ENCODE measurements at places on chromosomes 6 and 20. TPM values are rescaled to one million over a fixed set of nuclear protein-coding genes. Genes with fewer than 3 reads are reported as not detected.

The ESR1 gene
- not detected for total RNA-seq

The TBXT gene
- total RNA-seq = not detected

The KIAA0408 gene
- 11.0 TPM for total RNA-seq

The SLC22A16 gene
- total RNA-seq = not detected

The MAP3K5 gene
- total RNA-seq = 12.9 TPM

The WASF1 gene
- total RNA-seq = 2.4 TPM

- no peak for DNase-seq
Observed at GRCh38 chr6:150634176-150634963, 34.7 kb downstream of the PLEKHG1 start.

- DNase-seq = no peak
Observed at GRCh38 chr6:1747531-1747930, 137.8 kb downstream of the FOXC1 start.

- DNase-seq = no peak
Observed at GRCh38 chr6:80276861-80277260, 170.4 kb downstream of the BCKDHB start.

- DNase-seq = no peak
Observed at GRCh38 chr6:106128981-106129781, 43.0 kb downstream of the PRDM1 start.

GRCh38 chr6:123745895-123746294 lies 57.8 kb upstream of the NKAIN2 start:
- DNase-seq = no peak

DNA sequence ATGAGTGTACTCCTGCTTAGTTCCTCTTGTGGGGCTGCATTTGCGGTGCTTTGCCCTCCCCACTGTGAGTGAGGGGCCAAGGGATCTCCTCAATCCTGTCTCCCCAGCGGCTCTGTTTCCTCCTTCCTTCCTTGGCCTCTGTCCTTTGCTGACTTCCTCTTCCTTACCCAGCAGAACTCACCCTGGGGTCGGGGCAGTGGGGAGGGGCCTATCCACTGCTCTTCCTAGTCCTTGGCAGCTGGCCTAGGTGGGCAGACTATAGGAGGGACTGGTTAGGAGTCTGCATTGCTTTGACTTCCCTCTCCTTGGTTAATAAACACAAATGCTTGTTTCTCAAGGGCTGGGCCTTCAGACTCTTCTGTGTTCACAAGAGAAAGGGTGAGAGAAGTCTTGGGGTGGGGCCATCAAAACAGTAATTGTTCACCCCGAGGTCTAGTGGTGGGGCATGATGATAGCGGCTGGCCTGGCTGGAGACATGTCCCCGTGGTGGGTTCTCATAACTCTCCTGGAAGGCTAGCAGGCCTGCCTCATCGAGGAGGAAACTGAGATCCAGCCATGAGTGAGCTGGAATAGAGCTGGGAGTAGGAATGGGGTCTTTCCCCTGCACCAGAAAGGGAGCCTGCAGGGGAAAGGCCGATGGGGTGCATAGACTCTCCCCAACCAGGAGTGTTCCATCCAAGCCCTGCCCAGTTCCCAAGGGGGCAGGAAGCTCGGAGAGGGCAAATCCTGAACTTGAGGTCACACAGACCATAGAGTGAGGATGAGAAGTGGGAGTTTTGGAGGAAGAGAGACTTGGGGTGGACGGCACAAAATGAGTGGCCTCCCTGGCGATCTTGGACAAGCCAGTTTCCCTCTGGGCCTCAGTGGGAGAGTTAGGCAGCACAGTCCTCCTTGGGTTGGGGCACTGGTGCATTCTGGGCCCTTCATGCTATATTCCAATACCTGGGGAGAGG lies 12.7 kb downstream of the FAM110A start:
- DNase-seq = no peak

DNA sequence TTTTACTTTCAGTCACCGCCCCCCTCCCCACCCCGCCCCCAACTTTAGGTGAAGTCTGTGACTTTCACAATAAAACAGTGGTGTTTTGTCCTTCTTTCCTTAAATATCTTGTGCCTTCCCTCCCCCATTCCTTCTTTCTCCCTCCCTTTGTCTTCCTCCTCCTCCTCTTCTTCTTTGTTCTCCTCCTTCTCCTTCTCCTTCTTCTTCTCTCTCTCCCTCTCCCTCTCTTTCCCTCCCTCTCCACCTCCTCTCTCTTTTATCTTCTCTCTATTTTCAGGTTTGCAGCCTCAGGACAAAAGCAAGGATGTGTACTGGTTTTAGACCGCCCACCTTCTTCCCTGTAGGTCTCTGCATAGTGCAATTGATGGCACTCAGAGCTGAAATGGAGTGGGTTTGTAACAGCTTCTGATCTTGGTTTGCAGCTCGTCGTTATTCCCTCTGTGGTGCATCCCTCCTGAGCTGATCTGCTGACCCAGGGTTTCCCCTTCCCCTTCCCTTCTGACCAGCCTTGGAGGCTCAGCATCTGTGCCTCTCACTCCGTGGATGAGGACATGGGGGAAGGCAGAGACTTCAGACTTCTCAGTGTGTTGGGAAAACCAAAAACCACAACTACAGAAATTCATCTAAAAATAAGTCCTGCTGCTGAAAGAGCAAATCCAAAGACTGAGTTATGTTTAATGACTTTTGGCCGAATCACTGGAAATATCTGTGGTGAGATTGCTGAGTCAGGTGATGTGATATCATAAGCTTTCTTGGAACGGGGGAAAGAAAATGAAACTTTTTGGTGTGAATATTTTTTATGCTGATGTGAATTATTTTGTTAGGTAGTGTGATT lies 6.9 kb downstream of the VGLL2 start:
- DNase-seq = no peak

DNA sequence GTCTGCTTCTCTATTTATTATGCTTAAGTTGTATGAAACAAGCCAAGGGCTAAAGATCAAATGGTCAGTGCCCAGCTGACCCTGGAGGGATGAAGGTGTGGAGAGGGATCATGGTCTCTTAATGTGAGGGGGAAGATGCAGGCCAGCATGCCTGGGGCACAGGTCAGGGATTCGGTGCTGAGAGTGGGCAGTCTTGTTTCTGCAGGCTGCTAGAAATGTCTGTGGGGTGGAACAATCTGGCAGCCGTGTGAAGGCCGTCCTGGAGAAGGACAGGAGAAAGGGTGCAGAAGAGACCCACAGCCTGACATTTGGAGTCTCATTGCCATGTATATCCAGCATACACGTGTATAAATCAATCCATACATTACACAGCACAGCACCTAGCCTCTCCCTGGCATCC lies 258.3 kb upstream of the MOCS1 start:
- no peak for DNase-seq

GRCh38 chr6:163717106-163717764 lies 302.7 kb downstream of the QKI start:
- no peak for DNase-seq

DNA sequence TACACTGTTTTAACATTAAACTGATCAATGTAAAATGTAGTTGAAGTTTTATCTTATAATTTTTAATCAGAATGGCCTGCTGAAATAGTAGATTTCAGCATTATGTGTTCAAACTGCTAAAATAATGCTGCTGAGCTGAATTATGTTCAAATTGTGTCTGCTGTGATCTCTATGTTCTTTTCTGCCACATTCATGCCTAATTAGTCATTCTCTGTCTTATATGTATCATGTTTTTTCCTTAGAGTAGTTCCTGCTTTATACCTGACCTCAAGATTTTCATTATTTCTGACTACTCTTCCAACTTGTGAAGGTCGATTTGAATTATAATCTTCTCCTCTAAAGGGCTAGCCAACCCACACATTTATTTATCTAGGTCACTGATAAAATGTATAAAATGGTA lies 476.7 kb upstream of the EPHA7 start:
- no peak for DNase-seq

DNA sequence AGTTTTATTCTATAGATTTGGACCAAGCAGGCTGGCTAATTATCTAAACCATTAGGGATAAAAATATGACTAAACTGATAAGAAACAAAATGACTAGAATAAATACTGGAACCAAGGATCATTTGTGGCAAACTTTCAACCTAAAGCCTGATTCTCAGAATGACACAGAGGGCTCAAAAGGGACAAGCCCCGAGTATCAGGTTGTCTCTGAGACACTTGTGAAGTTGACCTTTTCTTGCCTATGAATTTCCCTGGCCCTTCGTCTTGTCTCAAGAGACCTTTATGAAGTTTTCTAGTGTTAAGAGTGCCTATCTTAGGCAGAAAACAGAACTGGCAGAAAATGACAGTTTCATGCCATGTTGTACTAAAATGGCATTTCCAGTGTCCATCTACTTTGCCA lies 68.3 kb downstream of the IMPG1 start:
- no peak for DNase-seq

- no peak for DNase-seq
Observed at GRCh38 chr20:4979841-4980410, 21.4 kb downstream of the SLC23A2 start.

DNA sequence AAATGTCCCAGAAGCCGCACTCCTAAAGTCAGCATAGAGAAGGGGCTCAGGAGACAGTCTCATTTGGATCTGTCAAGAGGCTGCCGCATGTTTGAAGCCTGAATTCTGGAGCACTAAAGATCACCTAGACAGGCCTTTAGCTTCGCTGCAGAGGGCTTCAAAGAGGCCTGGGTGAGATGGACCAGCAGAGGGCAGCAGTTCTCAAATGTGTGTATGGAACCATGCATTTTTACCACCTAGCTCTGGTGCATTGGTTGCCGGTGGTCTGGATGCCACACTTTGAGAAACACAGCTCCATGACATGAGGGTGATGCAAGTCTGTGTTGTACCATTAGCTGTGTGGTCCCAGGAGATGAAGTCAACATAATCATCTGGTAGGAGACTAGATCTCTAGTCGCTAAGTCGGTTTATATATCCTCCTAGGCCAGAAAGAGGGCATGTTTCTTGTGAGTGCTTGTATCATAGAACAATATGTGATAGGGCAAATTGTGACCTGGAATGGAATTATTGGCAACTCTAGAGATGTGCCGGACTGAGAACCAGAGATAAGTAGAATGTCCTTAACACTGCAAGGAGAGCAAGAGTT lies 64.8 kb downstream of the KIAA0319 start:
- peak; percentile 83 for DNase-seq

DNA sequence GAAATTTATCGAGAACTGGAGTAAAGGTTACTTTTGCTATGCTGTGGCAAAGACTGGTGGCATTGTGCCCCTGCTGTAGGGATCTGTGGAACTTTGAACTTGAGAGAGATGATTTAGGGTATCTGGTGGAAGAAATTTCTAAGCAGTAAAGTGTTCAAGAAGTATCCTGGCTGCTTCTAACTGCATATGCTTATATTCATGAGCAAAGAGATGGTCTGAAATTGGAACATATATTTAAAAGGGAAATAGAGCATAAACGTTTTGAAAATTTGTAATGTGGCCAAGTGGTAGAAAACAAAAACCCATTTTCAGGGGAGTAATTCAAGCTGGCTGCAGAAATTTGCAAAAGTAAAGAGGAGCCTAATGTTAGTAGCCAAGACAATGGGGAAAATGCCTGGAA lies 12.3 kb upstream of the UFL1 start:
- no peak for DNase-seq

DNA sequence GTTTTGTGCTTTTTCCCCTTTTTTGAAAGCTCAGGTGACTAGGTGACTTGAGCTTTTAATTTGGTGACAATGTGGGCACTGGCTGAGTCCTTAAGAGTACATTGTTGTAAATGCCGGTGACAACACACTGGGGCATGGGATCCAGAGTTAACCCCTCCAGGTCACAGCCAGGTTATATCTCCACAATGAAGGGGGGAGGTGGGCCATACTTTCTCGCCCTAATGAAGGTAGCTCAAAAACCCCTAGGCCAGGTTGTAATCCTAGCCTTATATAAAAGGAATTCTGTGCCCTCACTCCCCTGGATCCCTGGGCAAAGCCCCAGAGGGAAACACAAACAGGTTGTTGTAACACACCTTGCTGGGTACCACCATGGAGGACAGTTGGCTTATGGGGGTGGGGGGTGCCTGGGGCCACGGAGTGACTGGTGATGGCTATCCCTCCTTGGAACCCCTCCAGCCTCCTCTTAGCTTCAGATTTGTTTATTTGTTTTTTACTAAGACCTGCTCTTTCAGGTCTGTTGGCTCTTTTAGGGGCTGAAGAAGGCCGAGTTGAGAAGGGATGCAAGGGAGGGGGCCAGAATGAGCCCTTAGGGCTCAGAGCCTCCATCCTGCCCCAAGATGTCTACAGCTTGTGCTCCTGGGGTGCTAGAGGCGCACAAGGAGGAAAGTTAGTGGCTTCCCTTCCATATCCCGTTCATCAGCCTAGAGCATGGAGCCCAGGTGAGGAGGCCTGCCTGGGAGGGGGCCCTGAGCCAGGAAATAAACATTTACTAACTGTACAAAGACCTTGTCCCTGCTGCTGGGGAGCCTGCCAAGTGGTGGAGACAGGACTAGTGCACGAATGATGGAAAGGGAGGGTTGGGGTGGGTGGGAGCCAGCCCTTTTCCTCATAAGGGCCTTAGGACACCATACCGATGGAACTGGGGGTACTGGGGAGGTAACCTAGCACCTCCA lies 2.2 kb upstream of the VEGFA start:
- no peak for DNase-seq

DNA sequence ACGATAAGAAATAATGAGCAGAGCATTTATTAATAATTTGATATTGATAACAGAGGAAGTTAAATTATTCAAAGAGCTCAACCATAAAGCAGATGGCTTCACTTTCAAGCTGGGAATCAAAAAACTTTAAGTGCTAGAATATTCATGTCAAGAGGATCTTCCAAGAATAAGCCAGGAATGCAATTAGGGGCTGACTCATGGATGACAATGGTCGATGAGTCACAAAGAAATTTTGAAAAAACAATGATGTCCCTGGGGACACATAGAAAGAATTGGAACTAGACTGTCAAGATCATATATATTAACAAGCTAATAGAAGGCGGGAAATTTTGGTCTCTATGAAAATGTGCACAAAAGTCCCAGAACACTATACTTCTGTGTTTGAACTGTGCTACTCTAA lies 304.1 kb downstream of the LAMA2 start:
- DNase-seq = no peak

- no peak for DNase-seq
Observed at GRCh38 chr20:8292793-8293192, 160.7 kb downstream of the PLCB1 start.

DNA sequence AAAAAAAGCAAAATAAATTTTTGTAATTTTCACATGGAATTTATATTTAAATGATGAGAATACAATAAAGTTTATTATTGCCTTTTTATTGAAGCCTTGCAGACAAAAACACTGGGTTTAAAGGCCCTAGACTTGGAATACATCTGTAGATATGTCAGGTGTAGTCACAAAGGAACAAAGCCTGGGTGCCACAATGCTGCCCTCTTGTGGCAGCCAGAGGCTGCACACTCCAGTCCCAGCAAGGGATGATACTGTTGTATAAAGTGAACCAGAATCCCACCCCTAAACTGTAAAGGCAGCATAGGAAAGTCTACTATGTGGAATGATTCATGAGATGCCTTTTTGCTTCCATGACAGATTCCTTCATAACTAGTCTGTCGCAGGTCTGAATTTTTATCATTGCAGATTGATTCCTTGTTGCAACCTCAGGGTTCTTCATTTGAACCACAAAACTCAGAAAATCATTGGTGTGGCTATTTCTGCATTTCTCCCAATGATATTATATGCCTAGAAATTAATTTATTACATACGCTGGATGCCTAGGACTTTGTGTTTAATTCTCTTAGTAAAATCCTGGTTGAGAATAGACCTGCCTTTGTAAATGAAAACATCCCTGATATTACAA lies 37.0 kb downstream of the MAK start:
- DNase-seq = peak; percentile 42

- DNase-seq = no peak
Observed at GRCh38 chr6:31945507-31946369, at the start of gene CFB. CFB (plus strand) TSS chr6:31946095; CDS start chr6:31946222, 127 bp downstream.
